ENCODE measurements at places on chromosomes 12 and 14.
A peak's percentile ranks its signal among the peaks of the same experiment; 100 is the strongest.

GRCh38 chr12:116620492-116621191 is 61.5 kb downstream of the MAP1LC3B2 start:
- no peak for DNase-seq

DNA sequence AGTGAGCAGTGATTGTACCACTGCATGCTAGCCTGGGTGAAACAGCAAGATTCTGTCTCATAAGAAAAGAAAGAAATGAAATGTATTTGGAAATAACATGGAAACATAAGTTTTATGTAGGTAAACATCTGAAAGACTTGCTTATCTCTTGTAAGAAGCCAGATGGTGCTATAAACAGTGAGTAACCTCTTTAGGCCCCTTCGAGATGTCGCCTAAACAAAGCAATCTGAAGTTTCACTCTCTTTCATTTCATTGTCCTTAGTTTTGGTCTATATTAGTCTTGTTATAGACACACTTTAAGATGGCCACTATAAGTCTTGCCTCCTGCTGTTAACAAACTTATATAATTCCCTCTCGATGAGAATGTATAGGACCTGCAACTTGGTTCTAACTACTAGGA is 472.6 kb upstream of the ATP2B1 start:
- DNase-seq = no peak

- DNase-seq = peak; percentile 16
Measured at GRCh38 chr14:100770605-100771120, 44.0 kb downstream of the DLK1 start.

GRCh38 chr14:68239988-68240771 is 420.6 kb downstream of the RAD51B start:
- peak; percentile 50 for DNase-seq

DNA sequence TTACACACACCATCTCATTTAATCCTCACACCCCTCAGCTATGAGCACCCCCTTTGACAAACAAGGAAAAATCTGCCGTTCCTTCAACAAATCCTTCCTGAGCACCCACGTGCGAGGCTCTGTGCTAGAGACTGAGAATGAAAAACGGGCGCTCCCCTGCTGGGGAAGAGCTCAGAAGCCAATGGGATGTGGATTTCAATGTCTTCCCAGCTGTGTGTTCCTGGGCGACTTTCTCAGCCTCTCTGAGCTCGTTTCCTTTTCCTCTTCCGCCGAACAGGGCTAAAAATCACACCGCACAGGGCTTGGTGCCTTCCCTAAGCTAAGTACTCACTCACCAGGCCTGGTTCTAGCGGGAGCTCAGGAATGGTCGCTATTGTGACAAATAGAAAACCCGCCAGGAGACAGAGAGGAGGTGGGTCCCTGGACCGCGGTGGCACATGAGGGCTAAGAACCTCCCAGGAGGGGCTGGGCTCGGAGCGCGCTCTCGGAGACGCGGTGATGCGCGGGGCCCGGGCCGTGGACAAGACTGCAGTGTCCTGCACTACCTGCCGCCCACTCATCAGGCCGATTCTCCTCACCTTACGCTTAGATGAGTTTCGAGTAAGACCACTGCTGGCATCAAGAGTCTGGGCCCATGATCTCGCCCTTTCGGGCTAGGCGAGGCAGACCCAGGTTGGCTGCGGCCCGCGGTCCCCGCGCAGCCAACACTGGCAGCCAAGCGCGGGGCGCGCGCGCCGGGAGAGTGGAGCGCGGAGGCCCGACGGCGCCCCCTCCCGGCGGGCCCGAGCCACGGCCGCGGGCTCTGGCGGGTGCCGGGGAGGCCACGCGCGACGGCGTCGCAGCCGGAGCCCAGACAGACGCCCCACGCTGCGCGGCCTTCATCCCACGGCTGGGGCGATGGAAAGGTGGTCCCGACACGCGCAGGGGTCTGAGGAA is 17.0 kb downstream of the ZDHHC22 start:
- peak; percentile 40 for DNase-seq

Data from SK-N-DZ (cell line).